Activated effector memory CD4-positive, alpha-beta T cell treated with Interleukin-2 at 50 U/mL for 16 hours (primary cell): ENCODE measurements at places on chromosomes 4 and X.

DNA sequence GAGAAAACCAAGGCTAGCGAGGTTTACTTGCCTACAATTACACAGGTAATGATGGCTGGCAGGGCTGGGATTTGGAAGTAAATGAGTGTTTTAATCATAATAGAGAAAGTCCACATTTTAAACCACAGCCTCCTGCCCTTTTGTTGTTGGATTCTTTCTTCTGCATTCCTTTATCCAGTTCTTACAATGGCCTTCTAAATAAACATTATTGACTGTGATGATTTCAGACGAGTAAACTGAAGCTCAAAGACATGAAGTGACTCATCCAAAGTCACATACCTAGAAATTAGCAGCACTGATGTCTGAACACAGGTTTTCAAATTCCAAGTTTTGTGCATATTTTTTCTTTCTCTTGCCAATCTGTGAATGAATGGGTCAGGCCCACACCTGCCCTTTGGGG, 51.2 kb upstream of the C1QTNF7 start:
- no peak for DNase-seq

- DNase-seq: no peak
Measured at GRCh38 chr4:133711817-133712216, 489.8 kb downstream of the PABPC4L start.

DNA sequence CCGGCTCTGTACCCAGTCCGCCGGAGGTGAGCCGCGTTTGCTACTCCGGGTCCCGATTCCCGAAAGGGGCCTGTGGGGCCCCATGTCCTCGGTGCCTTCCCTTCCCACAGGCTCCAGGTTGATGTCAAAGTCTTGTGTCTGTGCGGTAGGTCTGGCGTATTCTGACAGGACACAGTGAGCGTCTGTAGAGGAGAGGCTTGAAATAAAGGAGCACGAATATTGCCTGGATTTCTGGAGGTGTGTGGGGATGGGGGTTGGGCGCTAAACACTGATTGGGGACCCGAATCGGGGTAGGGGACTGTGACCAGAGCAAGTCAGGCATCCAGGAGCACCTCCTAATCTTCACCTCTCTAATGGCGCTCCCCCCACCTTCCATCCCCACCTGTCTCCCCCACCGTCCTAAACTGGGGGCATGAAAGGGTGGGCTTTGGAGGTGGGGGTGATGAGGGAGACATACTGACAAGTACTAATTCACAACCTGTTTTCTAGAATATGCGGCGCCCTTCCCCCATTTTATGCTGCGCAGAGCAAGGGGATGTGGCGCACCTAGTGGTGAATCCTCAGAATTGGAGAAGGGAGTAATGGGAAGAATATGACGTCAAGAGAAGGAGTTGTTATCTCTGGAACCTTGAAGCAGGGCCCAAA, 855 bp downstream of the GPRASP2 start:
- DNase-seq: no peak

- DNase-seq: no peak
Measured at GRCh38 chr4:85459736-85460135, 15.2 kb upstream of the ARHGAP24 start.

DNA sequence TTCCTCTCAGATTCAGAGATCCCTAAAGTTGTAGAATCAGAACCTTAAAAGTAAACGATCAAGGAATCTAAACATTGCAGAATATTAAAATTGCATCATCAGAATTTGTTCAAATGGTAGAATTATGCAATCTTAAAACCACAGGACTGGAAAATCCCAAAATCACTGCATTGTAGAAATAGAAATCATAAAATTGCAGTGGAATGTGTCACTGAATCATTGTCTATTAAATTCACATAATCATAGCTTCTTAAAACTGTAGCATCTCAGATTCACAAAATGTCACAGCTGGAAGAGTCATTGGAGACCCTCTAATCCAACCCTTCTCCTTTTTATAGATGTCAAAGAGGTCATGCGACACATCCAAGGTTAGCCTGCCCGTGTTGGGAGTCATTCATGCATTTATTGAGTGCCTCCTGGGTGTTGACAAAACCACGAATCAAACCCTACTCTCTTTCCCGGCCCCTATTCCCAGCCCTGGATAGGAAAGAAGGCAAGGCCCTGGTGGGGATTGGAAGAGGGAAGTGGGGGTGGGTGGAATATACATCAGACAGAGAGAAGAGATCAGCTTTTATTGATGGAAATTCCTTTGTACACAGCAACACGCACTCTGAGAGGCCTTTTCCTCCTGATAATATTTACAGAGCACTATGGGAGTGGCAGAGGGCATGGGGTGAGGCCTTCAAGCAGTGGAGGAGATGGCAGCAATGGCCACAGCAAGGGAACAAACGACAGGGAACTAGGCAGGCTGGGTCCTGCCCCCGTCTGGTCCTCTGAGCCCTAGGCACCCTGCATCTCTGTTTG, 15.4 kb downstream of the IQSEC2 start:
- no peak for DNase-seq

DNA sequence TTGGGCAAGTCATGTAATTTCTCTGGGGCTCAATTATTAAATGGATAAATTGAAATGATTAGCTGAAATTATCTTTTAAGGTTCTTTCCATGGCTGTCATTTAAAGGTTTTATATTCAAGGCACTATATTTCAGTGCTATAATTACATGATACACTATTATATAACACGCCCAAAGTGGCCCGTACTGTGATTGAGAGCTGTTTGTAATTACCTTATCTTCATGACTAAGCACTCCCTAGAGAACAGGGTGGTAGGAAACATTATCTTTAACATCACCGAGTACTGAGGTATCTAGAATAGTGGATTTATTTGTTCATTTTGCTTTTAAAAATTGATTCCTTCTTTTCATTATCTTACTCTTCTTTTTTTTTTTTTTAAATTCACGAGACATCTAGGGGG, 79.0 kb downstream of the DIAPH2 start:
- no peak for DNase-seq

- no peak for DNase-seq
Measured at GRCh38 chr4:35965300-35965699, 279.0 kb downstream of the ARAP2 start.

DNA sequence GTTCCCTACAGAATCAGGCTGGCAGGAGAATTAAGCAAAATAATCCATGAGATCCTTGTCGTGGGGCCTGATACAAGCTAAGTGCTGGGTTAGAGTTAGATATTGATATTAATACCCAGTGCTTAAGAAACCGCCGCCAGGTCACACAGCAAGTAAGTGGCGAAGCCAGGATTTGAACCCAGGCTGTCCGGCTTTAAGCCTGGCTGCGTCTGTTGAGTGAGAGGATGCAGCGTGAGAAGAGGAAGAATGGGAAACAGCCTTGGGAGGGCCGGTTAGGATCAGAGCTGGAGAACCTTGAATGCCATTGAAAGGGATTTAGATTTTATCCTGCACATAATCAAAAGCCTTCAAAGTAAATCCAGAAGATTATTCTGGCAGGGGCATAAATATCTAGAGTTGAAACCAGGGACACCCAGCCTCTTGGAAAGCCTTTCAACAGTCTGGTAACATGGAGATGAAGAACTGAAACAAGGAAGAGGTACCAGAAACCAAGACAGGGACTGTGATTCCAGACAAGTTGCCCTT, 64.8 kb upstream of the HELT start:
- no peak for DNase-seq

DNA sequence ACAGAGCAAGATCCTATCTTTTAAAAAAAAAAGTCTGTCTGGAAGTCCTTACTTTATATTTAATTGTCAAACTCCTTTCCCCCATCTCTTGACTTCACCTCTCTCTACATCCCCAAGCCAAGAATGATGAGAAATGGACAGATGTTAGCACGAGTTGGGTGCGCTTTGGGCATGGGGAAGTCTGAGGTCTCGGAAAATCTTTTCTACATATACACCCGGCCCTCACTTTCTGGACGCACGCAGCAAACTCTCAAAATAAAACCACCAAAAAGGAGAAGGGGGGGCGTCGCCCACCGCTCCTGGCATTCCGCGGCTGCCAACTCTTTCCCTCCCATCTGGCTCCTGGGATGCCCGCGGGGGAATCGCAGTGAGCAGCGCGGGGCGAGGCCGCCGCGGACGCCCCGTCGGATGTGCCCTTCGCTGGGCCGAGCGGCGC, 756 bp downstream of the IGFBP7 start:
- DNase-seq: no peak

DNA sequence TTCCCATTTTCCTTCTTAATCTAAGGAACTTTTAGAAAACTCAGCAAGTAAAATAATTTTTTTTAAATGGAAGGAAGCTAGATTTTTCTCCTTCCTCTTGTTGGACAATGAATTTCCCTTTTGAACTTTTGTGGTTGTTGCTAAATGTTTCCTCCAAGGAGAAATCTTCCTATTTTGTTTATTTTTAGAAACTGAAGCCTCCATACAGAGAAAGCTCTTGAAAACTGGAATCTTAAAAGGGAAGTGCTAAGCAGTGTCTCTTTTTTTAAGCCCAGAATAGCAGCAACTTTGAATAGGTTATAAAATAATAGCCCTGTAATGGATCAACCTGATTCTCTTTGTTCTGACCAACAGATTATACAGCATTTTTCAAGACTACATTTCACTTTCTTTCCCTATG, 15.1 kb upstream of the DCLK2 start:
- DNase-seq: no peak

- no peak for DNase-seq
Measured at GRCh38 chrX:20144491-20144890, 2.9 kb upstream of the EIF1AX start.

DNA sequence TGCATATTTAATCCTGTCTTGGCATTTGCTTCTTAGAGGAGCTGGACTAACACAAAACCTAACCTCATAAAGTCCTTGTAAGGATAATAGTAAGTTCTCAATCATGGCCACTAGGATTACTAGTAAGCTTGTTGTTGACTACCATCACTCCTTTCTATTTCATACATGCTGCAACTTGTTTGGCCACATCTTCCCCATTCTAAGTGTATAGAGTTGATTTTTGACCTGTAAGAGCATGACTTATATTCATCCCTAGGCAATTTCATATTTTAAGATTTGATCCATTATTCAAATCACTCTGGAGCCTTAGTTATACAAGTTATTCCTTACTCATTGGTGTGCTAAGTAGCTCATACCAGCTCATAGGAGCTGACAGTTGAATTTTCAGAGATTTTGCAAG, 109.4 kb downstream of the EFHC2 start:
- no peak for DNase-seq

GRCh38 chr4:25001509-25001908, 29.2 kb downstream of the LGI2 start:
- DNase-seq: no peak

GRCh38 chr4:122533841-122534240, 77.3 kb upstream of the IL2 start:
- DNase-seq: no peak

DNA sequence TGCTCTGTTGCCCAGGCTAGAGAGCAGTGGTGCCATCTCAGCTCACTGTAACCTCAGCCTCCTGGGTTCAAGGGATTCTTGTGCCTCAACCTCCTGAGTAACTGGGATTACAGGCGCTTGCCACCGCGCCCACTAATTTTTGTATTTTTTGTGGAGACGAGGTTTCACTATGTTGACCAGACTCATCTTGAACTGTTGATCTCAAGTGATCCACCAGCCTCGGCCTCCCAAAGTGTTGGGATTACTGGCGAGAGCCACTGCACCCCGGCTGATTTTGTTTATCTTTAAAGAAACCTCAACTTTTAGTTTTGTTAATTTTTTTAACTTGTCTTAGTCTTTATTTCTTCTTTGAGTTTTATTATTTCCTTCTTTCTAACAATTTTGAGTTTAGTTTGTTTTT, 163.2 kb downstream of the SLC4A4 start:
- DNase-seq: no peak

- DNase-seq: no peak
Measured at GRCh38 chr4:158530381-158530780, 8.7 kb downstream of the RXFP1 start.

GRCh38 chr4:153521999-153522801, 56.0 kb downstream of the TMEM131L start:
- DNase-seq: peak; percentile 41

- no peak for DNase-seq
Measured at GRCh38 chrX:72060921-72061490, 70.7 kb downstream of the RTL5 start.

DNA sequence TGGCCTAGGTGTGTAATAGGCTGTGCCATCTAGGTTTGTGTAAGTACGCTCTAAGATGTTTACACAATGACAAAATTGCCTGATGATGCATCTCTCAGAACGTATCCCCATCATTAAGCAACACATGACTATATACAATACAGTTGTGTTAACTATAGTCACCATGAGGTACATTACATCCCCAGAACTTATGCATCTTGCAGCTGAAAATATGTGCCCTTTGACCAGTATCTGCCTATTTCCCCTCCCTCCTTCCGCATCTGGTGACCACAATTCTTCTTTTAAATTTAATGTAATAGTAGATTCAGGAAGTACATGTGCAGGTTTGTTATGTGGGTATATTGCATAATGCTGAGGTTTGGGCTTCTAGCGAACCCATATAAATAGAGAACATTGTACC, 239.8 kb upstream of the IL1RAPL1 start:
- DNase-seq: no peak

DNA sequence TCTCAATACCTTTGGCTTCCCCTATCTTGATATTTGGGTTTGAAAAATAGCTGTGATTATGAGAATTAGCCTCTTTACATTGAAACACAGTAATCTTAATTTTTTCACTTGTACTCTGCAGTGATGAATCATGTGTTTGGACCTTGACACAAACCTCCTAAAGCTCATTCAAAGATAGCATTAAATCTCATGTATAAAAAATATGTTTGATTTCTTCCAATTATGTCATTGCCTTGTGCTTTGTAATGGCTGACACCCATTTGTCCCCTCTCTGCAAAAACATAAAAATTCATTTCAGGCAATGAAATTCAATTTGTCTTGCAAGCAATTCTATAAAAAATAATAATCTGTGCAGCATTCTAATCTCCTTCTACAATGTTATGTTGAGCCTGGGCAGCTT, 422.4 kb upstream of the BOD1L1 start:
- DNase-seq: no peak

DNA sequence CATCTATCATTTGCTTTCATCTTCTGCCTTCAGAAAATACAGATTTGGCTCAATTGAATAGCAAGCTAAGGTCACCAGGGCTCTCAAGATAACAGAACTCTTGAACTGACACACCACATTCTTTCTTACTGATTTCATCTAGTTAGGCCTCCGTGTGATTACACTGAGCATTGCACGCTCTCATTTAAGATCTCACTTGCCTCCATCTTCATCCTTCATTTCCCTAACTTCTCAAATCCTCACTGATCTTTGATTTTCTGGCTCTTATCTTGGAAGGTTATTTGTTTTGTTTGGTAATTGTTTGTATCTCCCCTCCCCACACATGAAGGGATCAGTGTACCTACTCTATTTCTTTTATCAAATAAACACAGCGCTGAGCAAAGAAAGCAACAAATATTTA, 47.7 kb downstream of the MANBA start:
- no peak for DNase-seq
